ENCODE measurements at places on chromosomes 4 and X.

DNA sequence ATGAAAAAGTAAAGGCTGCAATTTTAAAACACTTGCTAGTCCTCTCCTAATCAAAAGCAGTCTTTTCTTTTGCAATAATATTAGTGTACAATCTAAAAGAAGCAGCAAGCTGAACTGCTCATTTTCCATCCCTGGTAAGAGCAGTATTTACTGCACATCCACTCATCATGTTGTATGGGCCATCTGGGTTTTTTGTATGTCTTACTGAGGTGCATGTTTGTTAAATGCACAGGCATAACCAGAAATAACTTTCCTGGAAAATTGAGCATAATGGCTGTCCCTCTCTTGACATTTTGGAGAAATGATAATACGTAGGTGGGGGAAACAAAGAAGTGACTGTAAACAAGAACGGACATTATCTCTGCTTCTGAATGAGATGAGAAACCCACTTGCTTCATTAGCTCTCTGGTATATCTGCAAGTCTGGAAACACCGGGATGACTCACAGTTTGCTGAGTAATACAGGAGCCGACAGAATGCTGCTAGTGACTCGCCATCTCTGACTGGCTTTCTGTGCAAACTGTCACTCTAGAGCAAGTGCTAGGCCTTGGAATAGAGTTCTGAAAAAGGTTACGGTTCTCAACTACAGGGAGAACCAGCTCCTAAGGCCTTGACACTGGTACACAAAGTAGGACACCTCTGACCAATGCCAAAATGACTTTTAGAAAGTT lies 85.7 kb upstream of the MTM1 start:
- no peak for DNase-seq

DNA sequence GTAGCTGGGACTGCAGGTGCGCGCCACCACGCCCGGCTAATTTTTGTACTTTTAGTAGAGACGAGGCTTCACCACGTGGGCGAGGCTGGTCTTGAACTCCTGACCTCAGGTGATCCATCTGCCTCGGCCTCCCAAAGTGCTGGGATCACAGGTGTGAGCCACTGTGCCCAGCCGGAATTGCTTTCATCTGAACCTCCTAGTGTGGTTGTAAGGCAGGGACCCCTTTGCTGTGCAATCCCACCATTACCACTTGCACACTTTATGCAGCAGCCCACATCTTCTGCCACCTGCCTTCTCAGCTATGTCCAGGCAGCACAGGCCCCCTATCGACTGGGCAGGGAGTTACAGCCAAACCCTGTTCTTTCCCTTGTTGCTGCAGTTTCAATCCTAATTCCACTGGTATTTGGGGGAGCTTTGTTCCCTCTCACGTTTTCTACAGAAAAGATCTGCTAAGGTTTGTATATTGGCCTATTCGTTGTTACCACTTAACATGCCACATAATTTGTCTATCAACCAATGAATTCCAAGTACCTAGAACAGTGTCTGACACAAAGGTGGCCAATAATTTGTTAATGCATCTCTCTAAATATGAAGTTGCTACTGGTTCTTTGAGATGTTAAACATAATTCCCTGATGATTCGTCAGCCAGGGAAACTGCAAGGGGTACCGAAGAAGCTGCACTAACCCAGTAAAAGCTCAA lies 6.5 kb downstream of the RPL39 start:
- no peak for DNase-seq

GRCh38 chr4:174983128-174983750 lies 65.1 kb downstream of the ADAM29 start:
- no peak for DNase-seq

DNA sequence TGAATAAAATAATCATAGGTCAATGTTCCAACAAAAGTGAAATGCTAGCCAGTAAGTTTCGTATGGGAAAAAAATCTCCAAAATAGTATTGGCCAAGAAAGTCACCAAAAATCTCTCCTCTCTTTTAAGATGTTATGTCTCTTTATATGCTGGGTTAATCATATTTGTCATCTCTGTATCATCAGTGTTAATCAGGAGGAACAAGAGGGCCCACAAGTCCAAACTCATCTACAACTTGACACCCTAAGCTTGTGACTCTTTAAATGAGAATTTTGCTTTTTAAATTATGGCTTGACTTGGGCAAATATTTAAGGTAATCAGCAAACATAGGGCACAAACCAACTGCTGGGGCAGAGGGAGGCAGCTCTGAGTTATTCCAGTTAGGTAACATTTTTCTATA lies 75.5 kb downstream of the AMMECR1 start:
- DNase-seq = no peak

DNA sequence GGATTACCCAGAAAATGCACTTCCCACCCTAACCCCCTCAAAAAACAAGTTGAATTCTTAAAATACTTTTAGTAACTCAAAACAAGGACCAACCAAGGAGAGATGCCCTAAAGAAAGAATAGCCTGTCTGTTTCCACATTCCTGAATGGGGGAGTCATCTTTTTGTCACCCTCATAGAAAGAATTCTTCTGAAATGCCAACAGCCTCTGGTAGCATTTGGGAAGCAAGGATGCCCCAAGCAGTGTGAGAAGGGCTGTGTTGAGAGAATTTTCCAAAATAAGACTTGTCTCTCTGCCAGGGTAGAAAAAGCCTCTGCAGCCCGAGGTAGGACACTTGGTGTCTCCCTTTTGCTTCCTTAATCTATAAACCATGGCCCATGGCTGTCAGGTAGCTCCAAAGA lies 173.1 kb upstream of the VCX3A start:
- DNase-seq = no peak

DNA sequence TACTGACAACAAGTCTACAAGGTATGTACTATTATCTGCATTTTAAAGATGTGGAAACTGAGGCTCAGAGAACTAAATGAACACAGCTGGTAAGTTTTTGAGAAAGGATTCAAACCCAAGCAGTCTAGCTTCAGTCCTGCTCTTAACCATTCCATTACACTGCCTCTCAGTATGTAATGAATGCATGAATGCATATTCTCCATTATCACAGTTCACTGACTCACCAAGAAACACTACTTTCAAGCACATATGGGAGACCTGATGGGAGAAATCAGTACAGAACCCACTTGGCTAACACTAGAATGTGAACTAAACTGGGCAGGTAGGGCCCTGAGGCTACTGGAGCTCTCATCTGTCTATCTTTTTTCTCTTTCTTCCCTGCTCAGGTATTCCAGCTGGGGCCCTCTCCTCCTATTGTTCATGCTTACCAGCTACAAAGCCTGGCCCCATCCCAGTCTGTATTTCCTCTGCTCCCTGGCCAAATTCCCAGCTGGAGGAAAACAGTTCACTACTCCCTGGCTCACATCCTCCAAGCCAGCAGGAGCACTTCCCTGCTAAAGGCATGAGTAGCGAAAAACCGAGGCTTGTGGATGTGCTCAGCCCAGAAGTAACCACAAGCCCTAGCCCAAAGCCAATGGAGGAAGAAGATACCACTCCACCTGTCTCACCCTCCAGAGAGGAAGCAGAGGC lies 178.2 kb upstream of the ARHGEF9 start:
- DNase-seq = no peak

GRCh38 chr4:172143605-172144314 lies 330.6 kb downstream of the GALNTL6 start:
- no peak for DNase-seq

- no peak for DNase-seq
Measured at GRCh38 chr4:113256946-113257345, 207.5 kb downstream of the ANK2 start.

- no peak for DNase-seq
Measured at GRCh38 chrX:33204889-33205288, 6.5 kb downstream of the DMD start.

- no peak for DNase-seq
Measured at GRCh38 chr4:119081943-119082342, 53.7 kb upstream of the MYOZ2 start.

GRCh38 chr4:2267320-2267811 lies 5.5 kb upstream of the MXD4 start:
- DNase-seq = no peak

GRCh38 chr4:162241857-162242256 lies 78.1 kb upstream of the FSTL5 start:
- no peak for DNase-seq

GRCh38 chrX:144946666-144947065 lies 300.6 kb upstream of the SPANXN1 start:
- no peak for DNase-seq

DNA sequence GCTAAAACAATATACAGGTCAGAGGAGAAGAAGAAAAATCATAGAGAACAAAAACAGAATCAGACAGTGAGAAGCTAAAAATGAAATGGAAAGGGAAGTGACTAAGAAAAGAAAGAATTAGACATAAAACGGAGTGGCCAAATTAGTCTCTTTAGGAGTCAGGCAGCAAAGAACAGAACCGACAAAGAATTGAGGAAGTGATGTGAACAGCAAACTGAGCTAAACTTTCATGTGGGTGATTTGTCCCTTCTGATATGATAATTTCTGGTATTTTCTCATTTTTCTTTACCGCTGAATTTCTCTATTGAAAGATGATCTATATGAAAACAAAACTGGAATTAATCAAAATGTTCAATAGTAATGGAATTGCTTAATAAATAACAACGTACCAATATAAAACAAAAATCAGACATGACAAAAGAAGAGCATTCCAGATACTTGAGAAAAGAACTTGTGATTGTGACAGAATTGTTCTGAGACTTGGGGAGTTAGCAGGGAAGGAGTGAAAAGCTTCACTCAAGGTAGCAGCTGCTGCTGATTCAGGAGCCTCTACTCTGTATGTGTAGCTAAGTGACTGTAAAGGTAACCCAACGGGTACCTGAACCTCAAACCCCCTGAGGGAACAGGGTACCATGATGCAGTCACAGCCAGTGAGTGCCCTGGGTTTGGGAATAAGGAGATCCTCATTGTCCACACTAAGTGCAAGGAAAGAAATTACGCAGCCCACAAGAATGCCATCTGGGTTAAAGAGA lies 8.8 kb downstream of the TAPT1 start:
- DNase-seq = no peak
